ENCODE measurements at places on chromosomes 1 and 21.

DNA sequence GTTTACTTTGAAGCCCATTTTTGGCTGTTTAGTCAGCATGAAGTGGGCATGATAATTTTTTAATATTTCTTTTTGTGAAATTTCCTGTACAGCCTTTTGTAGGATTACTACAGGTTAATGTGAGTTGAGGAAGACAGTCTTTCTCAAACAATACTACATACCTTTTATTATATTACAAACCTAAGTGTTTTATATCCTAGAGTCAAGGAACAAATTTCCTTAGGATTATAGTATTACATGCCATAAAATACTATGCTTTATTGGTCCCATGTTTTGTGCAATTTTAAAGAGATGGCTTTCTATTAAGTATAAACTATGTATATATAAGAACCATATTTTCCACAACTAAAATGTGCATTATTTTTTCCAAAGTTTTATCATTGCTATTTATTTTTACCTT is 9.2 kb upstream of the CHAF1B start:
- no peak for DNase-seq

DNA sequence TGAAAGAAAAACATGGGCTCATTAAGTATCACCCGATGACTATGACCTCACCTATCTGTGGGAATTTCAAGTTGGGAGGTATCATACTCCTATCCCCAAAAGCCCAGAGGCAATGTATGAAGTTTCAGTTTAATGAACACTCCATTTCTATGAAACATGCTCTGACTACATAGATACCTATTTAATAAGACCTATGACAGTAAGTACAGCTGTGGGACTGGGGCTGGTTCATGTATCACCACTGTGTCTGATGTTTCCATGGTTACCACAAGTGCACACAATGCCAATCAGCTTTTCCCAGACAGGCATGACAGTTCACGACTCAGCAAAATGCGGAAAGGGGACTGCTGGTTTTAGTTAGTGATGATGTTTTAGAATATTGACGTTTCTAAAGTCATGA is 167.7 kb downstream of the SIPA1L2 start:
- no peak for DNase-seq

- no peak for DNase-seq
Measured at GRCh38 chr1:165284454-165284853, 72.1 kb downstream of the LMX1A start.

DNA sequence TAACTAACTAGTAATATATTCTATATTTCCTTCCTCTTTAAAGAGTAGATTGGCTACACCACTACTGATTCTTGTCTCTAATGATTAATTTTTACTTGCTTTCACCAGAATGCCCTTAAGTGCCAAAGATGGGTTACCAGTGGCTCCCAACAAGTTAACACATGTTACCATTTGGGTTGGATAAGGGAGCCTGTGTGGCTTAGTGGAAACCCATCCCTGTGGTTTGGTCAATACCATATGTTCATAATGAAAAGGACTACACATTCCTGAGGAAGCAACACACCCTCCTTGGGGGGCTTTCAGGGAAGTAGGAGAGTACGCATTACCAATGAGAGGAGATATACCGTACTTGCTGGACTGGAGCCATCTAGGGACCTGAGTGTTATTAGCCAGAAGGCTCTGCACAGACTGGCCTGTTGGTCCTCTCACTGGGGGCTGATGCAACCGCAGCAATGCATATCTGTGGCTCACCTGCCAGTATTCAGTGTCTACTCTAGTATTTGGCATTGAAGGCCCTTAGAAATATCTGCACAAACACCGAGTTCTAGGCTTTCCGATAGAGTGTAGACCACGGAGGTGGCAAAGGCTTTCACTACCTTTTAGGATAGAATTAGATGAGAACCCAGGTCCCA is 29.3 kb upstream of the PLXNA2 start:
- no peak for DNase-seq
